ENCODE measurements at places on chromosomes 13 and 19.

DNA sequence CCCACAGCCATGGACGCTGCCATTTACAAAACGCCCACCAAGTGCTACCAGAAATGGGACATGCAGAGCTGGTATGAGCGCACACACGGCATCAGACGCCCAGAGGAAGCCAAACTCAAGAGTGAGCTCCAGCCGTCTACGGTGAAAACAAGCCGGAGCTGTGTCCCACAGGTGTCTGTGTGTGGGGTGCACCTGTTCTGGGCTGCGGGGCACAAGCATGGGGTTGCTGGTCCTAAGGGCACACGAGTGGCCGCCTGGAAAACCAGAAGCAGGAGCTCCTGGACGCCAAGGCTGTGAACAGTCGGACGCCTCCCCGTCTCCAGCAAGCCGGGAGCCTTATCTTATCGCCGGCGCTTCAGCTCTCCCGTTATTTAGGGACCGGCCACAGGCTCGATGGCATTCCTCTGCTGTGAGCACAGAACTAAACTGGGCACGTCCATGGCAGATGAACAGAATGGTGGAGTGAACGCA, 1.3 kb downstream of the ADPRHL1 start:
- DNase-seq = no peak

DNA sequence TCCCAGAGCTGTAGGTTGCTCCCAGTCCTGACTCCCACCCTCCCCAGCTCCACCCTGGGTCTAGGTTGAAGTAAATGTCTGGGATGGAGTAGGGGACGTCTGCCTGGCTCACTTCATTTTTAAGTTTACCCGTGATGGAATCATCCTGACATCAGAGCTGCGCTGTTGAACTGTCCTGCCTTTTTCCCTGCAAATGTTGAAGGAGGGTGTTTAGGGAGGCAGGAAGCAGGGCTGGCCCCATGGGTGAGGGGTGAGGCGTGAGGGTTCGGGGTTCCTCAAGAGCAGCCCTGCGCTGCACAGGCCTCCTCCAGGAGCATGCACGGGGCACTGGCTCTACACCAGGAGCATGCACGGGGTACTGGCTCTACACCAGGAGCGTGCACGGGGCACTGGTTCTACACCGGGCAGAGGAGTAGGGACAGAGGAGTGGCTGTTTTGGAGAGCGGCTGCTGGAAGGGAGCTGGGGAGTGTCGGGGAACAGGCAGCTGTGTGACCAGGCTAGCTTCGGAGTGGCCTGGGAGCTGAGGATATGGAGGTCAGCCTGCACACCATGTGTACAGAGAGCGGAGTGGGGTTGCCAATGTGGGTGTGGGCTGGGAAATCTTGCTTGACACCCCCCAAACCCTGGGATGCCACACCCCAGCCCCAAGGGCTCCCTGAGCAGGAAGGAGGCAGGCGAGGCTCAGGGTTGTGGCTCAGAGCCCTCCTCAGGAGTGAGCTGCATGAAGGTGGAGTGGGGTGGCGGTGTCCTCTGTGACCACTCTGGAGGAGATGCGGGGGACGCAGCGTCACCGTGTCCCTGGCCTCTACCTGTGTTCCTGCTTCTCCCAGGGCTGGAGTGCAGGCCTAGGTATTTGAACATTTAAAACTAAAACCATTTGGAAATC, 63.3 kb downstream of the GPR12 start:
- no peak for DNase-seq

GRCh38 chr13:24680258-24680920, at the start of gene ATP12A:
ATP12A (plus strand) TSS chr13:24680408; CDS start chr13:24680744, 336 bp downstream.
- DNase-seq = no peak

DNA sequence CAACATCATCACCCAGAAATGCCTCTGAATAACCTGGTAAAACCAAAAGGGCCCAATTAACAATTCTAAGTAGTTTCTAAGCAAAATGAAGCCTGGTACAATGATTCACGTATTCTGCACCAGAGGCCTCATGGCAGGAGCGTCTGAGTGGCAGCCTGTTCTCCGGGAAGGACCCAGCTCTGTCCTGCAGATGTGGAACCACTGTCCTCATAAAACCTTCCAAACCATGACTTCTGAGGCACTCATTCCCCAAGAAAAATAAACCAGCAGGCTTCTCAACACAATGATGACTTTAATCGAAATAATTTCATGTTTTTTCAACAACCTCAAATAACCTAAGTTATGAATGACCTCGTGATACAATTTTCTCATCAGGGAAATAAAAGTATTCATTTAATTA, 89.9 kb downstream of the STK24 start:
- DNase-seq = no peak

- DNase-seq = no peak
Measured at GRCh38 chr19:51548213-51548651, 16.8 kb upstream of the SIGLEC6 start.

DNA sequence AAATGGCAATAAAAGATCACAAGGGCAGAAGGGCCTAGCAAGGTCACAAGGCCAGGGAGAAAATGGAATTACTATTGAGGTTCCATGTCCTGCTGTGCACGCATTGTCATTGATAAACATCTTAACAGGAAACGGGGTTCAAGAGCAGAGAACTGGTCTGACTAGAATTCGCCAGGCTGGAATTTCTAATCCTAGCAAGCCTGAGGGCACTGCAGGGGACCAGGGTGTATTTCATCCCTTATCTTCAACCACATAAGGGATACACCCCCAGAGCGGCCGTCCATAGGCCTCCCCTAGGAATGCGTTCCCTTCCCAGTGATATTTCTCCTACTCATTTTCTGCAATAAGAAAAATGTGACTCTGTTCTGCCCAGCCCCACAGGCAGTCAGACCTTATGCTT, 19.5 kb downstream of the ERICH4 start:
- DNase-seq = no peak

DNA sequence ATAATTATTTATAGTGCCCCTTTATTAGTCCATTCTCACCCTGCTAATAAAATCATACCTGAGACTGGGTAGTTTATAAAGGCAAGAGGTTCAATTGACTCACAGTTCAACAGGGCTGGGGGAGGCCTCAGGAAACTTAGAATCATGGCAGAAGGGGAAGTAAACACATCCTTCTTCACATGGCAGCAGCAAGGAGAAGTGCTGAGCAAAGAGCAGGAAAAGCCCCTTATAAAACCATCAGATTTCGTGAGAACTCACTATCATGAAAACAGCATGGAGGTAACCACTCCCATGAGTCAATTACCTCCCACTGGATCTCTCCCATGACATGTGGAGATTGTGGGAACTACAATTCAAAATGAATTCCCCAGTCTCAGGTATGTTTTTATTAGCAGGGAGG, 89.9 kb upstream of the STARD13 start:
- DNase-seq = no peak

DNA sequence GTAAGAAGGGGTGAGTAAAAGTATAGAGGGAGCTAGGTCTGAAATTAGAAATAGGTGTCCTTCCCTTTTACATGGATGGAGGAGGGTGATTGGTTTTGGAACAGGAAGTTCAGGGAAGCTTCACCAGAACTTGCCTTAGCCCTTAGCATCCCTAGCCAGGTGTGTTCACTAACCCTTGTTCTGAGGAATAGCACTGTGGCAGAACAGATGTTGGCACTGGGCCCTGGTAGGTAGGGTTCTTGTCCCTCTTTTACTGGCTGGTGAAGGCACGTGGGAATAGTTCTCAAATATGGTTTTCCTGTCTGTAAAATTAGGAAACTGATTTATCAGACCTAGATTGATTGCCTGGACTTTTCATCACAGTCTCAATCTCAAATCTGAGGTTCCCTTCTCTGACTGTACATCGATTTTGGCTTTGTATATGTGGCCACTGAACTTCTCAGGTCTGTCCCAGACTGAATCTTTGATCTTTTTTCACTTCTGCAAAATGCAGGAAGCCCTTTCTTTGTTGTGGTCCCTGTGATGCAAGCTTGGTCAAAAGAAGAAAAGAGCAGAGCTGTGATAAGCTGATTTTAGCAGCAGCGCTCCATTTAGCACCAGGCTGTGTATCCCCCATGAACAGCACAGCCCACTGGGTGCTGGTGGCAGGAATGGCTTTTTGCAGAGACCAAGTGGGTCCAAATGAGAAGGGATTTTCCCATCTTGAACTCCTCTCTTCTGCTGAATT, 86.2 kb upstream of the HTR2A start:
- no peak for DNase-seq

DNA sequence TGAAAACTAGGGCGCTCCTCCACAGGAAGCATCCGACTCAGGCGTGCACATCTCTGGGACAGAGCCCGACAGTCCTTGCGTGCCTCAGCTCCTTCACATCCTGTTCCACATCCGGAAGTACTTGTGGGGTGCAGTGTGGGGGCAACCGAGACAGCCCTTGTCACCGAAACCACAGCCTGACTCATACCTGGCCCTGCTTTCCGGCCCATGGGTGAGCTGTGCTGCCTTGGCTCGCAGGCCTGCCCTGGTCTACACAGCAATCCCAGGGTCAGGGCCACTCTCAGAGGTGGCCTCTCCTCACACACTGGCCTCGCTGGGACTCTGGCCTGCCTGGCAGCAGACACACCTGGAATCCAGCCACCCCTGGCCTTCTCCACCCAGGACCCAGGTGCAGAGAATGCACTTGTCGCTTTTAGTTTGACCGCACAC, 100.4 kb downstream of the STK24 start:
- DNase-seq = no peak

DNA sequence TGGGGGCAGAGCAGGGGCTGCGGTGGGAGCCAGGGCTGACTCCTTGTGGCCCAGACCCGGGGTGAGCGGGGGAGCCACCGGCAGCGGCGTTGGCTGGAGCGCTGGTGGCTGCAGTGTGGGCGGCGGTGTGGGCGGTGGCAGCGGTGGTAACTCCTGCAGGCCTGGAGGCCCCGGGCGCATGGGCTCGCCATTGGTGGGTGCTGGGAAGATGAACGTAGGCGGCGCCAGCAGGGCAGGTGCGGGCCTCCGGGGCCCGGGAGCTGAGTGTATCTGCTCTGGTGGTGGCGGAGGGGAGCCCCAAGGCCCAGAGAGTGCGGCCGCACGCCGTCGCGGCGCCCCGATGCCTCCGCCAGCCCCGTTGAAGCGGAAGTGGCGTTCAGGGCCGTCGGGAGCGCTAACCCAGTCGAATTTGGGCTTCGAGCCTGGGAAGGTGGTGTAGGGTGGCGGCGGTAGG, 2.0 kb downstream of the GGN start:
- no peak for DNase-seq

- DNase-seq = no peak
Measured at GRCh38 chr19:55115446-55116065, 1.9 kb downstream of the PPP1R12C start.

DNA sequence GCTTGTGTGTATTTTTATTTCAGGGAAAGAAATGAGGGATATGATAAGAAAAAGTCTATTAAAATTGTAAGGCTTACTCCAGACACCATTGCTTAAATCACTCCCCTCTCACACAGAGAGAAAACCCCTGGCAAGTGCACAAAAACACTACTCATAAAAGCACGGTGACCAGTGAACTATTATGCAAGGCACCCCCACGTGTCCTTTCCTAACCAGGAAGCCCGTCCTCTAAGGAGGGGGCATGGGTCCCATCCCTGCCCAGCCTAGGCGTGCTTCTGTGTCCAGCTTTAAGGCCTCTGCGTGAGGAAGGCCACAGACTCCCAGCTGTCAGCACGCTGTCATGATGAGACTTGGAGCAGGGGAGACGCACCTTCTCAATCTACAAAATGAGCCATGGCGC, 83.5 kb downstream of the SLC7A1 start:
- no peak for DNase-seq

DNA sequence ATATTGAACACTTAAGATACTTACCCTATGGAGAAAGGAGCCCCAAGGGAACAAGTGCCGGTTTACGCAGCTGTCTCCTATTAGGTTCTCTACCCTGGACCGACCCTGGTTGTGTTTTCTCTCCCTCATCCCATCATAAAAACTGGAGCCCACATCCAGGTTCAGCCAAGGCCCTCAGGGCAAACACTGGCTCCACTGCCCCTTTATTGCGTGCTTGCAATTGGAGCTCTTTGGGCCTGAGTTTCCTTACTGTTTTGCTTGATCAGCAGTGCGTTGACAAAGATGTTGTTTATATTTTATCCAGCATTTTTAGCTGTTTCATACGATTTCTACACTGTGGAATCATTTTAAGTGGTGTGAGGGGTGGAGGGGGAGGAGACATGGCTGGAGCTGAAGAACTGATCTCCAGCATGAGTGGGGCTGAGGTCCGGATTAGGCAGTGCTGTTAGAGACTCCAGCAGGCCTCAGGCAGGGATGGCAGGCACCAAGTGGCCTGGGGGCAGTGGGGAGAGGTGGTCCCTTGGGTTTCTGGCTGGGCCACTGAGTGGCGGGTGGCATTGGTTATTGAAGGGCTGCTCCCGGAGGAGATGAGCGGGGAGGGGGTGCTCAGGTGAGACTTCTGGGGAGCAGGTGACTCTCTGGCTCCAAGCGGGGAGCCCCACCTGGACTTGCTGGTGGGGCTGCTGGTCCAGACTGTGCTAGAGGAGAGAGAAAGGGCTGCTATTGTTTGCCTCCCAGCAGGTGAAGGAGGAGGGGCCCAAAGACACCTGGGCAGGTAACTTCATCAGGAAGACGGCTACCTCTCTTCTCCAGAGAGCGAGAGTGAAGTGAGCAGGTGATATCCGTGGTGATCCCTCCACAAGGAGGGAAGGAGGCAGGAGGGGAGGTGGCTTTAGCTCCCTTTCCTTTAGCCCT, 62.4 kb upstream of the RNF113B start:
- DNase-seq = no peak

DNA sequence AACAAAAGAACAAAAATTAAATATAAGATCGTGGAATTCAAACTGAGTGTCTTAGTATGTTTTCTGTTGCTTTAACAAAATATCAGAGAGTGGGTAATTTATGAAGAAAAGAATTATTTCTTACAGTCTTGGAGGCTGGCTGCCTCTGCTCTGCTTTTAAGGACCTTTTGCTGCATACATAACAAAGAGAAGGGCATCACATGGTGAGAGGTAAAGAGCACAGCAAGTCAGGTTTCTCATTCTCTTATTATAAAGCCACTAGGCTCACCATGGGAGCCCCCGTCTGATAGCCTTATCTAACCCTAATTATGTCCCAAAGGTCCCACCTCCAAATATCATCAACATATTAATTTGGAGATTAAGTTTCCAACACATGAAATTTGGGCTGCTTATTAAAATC, 231.3 kb downstream of the SLITRK6 start:
- no peak for DNase-seq

GRCh38 chr13:95233026-95233635, 68.1 kb downstream of the ABCC4 start:
- DNase-seq = no peak

DNA sequence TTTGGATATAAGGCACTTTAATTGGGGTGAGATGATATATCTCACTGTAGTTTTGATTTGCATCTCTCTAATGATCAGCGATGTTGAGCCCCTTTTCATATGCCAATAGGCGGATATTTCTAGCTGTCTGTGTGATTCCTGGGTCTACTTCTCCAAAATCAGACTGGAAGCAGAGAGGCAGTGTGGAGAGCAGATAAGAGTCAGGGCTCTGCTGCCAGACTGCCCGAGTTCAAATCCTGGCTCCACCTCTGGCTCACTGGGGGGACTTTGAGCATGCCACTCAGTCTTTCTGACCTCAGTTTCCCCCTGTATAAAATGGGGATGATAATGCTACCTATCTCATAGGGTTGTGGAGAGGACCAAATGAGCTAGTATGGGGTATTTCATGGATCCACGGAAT, 24.0 kb upstream of the ACP7 start:
- no peak for DNase-seq

DNA sequence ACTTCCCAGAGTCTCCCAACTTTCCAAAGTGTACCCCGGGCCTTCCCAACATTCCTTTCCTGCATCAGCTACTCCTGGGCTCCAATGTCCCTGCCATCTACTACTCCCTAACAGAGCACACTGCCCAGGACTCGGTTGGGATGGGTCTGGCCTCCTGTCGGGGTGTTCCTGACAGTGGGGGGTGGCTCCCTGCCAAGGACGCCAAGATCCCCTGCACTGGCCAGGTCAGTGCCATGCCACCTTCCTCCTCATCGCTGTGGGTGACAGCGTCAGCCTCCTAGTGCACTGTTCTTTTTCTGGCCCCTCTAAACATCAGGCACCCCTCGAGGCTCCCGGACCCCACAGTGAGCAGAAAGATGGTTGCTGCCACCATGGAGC, 13.8 kb downstream of the EPS15L1 start:
- DNase-seq = no peak
